ENCODE measurements at places on chromosomes 13 and 19. TPM values are rescaled to one million over a fixed set of nuclear protein-coding genes. Genes with fewer than 3 reads are reported as not detected.
A peak's percentile ranks its signal among the peaks of the same experiment; 100 is the strongest.

The CCDC159 gene
- total RNA-seq = 20.0 TPM

The NRTN gene
- total RNA-seq = 28.7 TPM

DNA sequence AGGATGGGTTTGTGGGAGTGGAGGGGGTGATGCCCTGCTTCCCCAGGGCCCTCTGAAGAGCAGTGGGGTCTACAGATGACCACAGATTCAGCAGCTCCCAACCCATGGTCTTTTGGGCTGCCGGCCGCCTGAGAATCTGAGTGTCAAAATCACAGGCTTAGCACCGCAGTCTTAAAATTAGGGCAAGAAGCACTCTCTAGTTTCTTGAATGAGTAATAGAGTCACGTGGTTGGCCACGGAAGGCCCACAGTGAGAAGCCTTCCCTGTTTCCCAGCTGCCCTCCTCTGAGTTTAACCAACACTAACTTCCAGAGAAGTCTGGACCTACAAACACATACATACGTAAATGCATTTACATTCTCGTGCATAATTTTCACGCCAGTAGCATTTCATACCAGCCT is 5.2 kb downstream of the PRMT1 start:
- DNase-seq = no peak

GRCh38 chr13:112058519-112058873 is 8.5 kb upstream of the SOX1 start:
- no peak for DNase-seq

DNA sequence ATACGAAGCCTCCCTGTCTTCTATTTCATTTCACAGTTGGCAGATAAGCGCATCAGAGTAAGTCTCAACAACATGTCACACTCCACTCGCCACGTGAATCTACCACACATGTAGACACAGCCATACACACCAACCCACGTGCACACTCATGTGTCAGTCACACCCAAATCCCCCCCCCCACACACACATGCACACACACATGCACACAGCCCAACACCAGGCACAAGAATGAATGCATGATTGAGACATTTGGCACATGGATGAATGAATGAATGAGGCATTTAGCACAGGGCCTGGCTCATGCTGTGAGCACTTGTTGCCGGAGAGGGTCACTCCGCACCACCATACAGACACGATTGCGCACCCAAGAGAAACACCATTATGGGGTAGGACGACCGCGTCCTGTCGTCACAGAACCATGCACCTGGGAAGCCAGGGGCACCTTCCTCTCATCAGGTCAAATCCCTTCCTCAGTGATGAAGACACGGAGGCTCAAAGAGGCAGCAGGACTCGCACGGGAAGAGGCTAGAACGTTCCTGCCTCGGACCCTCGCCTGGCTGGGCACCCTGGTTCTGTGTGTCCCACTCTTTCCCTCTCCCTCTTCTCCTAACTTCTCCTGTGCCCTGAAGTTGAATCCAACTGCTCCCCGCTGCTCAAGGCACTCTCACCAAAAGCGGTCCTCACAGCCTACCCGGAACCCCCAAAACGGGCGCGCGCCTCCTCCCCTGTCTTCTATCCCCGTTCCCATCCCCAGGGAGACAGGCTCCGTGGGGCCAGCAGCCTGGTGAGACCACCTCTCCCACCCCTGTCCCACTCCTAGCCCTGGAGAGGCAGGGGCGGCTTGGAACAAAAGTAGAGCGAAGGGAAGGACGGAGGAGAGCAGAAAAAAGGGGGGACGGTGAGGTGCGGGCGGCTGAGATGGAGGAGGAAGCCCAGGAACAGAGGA is 1.3 kb downstream of the MEIS3 start:
- DNase-seq = no peak

DNA sequence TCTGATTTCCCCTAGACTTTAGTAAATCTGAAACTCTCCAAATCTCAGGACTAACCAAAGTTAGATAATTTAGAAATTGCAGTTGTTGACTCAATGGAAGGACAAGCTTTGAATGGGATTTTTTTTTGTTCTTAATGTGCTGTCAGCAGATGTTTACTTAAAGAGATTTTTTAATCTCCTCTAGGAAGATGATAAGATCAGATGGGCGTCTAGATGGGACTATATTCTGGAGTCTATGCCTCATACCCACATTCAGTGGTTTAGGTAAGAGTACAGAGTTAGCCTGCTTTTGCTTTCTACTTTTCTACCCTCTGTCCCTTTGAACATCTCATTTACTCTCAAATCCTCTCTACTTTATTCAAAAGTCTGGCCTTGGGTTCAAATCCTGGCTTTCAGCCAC is 39.3 kb downstream of the TM9SF2 start:
- DNase-seq = no peak

- no peak for DNase-seq
These were observed 79.1 kb upstream of the MLNR start for GRCh38 chr13:49140910-49141611.

DNA sequence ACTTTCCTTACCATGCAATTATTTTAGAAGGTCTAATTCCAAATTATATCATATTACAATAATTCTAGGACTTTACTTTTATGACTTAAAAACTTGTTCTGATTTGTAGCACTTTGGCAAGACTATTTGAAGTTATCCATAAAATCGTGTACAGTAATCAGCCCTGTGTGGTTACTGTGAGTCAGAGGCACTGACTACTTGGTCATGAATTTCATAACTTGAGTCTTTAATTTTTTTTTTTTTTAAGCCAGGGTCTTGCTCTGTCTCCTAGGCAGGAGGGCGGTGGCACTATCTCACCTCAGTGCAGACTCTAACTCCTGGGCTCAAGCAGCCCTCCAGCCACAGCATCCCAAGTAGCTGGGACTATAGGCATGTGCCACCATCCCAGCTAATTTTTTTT is 1319.2 kb upstream of the SLC10A2 start:
- DNase-seq = no peak

GRCh38 chr13:75800545-75800944 is 164.4 kb downstream of the LMO7 start:
- DNase-seq = no peak

DNA sequence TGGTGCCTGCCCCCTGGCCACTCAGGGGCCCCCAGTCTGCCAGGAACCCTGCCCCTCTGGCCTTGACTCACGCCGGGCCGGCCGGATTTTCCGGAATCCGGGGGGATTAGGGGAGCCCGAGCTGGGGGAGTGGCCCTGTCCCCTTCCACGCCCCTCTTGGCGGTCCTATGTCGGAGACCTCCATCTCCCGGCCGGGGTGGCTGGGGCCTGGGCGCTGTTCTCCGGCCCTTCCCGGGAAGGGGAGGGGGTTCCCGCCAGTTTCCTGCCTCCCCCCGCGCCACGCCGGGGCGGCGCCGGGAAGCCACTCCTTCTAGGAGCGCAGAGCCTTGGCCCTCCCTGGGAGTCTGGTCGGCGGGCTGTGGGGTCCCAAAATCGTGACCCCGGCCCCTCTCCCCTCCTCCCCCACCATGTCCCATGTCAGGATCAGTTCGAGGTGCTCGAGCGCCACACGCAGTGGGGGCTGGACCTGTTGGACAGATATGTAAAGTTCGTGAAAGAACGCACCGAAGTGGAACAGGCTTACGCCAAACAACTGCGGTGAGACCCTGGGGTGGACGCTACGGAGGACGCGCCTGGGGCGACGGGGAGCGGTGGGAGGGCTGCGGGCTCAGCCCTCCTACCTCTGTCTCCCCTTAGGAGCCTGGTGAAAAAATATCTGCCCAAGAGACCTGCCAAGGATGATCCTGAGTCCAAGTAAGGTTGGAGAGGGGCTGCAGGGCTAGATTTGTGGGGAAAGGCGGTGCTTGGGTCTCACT is 1.3 kb downstream of the TRIP10 start:
- peak; percentile 82 for DNase-seq

DNA sequence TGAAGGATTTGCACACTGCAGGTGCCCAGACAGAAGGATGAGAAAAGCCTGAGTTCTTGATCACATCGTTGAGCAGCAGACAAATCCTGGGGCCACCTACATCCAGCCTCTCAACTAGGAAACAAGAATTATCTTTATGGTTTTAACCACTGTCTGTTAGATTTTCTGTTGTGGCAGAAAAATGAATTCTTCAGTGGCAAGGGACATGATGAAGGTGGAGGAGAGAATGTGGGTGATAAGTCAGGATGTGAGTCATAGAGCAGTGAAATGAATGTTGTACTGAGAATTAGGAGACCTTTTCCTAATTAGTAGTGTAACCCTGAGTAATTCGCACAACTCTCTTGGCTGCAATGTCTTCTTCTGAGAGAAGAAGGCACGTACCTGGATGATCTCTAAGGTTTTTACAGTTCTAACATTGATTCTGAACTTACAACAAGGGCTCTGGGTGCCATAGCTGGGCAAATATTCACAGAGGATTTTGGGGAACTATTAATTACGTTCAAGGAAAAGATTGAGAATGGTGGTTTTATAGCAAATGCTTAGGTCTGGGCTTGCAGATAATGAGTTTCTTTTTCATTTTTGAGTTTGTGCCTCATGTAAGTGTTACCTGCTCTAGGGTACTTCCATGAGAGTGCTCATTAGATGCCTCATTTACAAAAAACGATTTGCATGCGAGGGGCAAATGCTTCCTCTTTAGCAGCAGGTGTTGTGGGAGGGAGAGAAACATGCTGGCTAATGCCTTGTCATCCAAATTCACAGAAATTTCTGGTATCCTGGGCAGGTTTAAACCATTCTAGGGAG is 111.0 kb upstream of the KL start:
- DNase-seq = no peak
